ENCODE measurements at places on chromosomes 4 and X.

DNA sequence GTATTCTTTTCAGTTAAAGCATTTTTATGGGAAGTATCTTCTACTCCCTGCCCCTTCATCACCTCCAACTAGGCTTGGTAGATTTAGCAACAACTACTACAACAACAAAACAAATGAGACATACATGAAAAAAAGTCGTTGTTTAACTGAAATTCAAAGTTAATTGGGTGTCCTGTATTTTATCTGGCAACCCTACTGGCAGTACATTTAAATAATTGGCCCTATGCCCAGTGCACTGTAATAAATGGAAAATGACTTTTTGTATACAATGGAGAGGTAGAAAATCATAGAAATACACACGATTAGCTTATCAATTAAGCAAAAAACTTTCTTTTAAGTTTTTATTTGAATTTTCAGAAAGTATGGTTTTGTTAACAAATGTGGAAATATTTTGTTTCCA lies 21.4 kb upstream of the CLGN start:
- no peak for DNase-seq

- no peak for DNase-seq
Observed at GRCh38 chrX:275967-276580, 5.1 kb upstream of the PLCXD1 start.

DNA sequence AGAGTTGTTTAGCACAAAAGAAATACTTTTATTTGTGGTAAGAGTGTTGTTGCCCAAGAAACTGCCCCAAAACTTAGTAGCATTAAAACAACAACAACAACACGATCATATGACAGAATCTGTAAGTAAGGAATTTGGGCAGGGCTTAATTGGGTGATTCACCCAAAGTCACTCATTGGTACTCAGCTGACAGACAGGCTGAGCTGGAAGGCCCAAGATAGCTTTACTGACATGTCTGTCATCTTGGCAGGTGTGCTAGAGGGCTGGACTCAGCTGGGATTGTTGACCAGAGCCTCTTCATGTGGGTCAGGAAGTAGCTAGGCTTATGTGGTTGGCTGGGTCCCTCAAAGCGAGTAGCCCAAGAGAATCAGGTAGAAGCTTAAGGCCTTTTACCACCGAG lies 52.3 kb downstream of the KIAA0232 start:
- no peak for DNase-seq

DNA sequence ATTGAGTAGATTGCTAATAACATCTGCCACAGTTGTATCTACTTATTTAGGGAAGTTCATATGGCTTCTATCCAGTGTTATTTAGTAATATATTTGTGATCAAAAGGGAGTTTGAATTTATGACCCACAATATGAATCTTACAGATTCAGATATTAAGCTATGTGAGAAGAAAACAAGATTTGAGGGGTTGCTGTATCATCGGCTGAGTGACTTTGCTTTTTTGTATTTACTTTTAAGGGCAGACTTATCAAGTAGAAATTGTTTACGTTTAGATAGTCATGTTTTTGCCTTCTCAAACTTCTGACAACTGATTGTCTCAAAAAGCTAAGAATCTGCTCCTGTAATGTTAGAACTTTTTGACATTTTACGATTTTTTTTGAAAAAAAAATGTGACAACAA lies 17.2 kb upstream of the DCK start:
- DNase-seq: no peak

- no peak for DNase-seq
Observed at GRCh38 chrX:106696502-106696901, 30.0 kb upstream of the RNF128 start.

DNA sequence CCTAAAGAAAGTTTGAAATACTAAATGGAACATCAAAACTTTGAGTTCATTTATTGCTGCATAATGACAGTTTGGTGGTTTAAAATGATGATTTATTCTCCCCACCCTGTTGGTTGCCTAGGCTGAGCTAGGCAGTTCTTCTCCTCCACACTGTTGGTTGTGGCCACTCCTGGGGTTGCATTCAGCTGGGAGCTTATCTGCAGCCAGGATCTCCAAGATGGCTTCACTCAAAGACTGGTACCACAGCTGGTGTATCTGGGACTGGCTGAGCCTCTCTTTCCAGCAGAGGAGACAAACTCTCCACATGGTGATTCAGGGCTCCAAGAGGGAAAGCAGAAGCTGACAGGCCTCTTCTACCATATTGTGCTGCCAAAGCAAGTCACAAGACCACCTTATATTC lies 33.1 kb downstream of the MSL3 start:
- DNase-seq: peak; percentile 53

Measured in SK-N-DZ (cell line).